Lung (tissue), 17 donors: ENCODE measurements at places on chromosomes 7 and 10. TPM values are rescaled to one million over a fixed set of nuclear protein-coding genes. Genes with fewer than 3 reads are reported as not detected.

The PEX1 gene
- 7.2 TPM for polyA plus RNA-seq

- no peaks in the 10 kb centered on the region for H3K4me1 ChIP-seq
- DNase-seq: no peak
- no peak overlapping the region for H3K4me3 ChIP-seq
- no peaks in the 10 kb centered on the region for H3K36me3 ChIP-seq
- H3K27ac ChIP-seq: no peak overlapping the region
- H3K27me3 ChIP-seq: no peaks in the 10 kb centered on the region
Observed at GRCh38 chr7:17429579-17429978, 131.1 kb downstream of the AHR start.

DNA sequence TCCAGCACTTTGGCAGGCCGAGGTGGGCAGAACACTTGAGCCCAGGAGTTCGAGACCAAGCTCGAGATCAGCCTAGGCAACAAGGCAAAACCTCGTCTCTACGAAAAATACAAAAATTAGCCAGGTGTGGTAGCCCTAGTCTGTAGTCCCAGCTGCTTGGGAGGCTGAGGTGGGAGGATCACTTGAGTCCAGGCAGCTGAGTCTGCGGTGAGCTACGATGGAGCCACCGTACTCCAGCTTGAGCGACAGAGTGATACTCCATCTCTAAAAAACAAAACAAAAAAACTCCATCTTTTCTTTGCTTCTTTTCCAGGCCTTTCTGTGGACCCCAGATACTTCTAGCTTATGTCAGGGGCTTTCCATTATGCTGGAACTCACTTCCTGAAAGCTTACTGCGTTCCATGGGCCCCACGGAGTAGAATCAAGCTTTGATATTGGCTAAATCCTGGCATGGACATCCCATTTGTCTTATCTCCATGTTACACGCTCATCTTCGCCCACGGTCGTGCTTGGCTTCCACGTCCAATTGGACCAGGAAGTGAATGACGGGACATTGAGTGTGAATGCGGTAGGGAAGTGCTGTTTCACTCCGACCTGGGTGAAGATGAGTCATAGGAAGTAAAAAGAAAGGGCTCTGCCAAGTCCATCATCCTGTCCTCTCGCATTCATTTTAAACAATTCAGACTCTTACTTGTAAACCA lies 45.7 kb downstream of the FAM171A1 start:
- H3K36me3 ChIP-seq: no peaks in the 10 kb centered on the region
- peak; percentile 77 for DNase-seq
- H3K4me3 ChIP-seq: no peak overlapping the region
- H3K4me1 ChIP-seq: peaks cover 2% of the 10 kb centered on the region
- no peaks in the 10 kb centered on the region for H3K27me3 ChIP-seq

DNA sequence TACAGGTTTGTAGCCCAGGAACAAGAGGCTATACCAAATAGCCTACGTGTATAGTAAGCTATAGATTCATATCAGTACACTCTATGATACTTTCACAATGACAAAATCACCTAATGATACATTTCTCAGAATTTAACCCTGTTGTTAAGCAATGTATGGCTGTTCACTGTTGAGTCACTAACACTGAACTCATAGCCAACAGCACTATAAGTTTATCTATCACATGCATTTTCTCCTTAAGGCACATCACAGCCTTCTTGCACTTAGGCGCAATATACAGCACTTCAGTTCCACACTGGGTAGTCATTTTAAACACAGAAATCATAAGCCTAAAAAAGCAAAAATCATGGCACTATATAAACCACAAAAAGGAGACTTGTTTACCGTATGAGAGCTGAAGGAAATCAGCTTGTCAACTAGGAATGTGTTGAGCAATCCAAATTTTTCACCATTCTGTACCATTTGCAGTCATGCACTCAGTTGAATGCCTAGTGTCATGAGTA lies 45.6 kb downstream of the ZNF438 start:
- H3K27ac ChIP-seq: no peak overlapping the region
- H3K4me3 ChIP-seq: no peak overlapping the region
- no peaks in the 10 kb centered on the region for H3K27me3 ChIP-seq
- peaks cover 12% of the 10 kb centered on the region for H3K4me1 ChIP-seq
- H3K36me3 ChIP-seq: peaks cover 4% of the 10 kb centered on the region

DNA sequence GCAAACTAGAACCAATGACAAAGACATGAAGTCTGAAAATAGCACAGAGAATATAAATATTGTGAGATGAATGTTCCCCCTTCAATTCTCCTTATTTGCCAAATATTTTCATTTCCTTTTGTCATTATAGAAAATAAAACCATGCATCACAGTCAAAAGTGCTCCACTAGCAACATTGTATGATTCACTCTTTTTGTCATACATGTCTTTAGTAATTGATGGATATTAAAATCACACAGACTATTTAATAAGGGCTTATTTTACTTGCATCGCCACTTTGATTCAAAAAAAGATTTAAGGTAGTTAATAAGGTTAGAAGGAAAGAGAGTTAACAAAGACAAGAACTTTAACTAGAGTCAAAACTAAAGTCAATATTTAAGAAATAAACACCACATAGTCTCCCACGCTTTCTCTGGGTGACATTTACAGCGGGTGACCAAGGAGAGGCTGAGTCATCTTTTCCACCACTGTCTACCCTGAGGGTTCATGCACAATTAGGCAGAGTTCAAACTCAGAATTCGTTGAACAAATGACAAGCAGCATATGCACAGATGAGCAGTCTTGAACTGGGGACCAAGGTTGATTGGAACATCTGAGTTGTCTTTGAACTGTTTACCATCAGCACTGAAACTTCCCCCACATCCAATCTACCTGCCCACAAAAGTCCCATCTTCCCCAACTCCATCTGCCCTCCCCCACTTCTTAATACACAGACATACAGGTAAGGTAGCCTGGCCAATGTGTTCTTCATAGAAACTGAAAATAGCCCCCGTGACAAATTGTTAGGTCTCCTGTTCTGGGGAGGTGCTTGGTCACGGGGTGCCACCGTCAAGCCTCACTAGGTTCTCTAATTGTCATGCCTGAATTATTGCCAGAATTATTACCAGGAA lies 42.5 kb downstream of the C7orf25 start:
- H3K4me1 ChIP-seq: no peaks in the 10 kb centered on the region
- H3K27ac ChIP-seq: no peak overlapping the region
- H3K27me3 ChIP-seq: no peaks in the 10 kb centered on the region
- H3K36me3 ChIP-seq: no peaks in the 10 kb centered on the region
- no peak for DNase-seq
- H3K4me3 ChIP-seq: no peak overlapping the region

DNA sequence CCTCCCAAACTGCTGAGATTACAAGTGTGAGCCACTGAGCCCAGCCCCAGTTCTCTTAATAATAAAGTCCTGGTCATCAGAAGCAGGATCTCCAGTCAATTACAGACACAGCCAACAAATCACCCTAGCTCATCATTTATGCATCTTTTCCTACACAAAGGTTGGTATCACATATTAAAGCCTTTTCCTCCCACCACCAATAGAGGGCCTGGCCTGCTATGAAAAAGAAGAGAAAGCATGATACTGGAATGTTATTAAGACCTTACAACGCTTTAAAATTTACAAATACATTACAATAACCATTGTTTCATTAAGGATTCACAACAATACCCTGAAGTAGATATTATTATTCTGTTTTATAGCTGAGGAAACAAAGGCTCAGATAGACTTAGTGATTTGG lies 25.9 kb downstream of the VAX1 start:
- no peaks in the 10 kb centered on the region for H3K27me3 ChIP-seq
- H3K4me1 ChIP-seq: no peaks in the 10 kb centered on the region
- H3K4me3 ChIP-seq: no peak overlapping the region

DNA sequence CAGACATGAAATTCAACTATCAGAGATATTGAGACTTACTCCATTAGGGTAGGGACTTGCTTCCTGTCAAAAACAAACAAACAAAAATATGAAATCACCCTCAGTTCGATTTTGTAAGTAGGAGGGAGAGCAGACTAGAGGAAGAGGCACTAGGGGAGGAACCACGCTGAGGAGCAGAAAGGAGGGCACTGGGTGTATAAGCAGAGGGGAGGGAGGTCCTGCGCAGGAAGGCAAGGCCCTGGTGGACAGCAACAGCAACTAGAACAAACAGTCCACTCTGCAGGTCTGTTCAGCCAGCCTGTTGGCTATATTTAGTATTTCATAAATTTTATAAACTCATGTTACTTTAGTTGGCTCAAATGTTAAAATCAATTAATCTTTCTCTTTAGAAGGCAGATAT lies 937.1 kb upstream of the C7orf33 start:
- no peaks in the 10 kb centered on the region for H3K27me3 ChIP-seq
- no peaks in the 10 kb centered on the region for H3K4me1 ChIP-seq
- no peak for DNase-seq
- H3K36me3 ChIP-seq: no peaks in the 10 kb centered on the region
- no peak overlapping the region for H3K27ac ChIP-seq

The NRP1 gene
- 18.5 TPM for polyA plus RNA-seq

DNA sequence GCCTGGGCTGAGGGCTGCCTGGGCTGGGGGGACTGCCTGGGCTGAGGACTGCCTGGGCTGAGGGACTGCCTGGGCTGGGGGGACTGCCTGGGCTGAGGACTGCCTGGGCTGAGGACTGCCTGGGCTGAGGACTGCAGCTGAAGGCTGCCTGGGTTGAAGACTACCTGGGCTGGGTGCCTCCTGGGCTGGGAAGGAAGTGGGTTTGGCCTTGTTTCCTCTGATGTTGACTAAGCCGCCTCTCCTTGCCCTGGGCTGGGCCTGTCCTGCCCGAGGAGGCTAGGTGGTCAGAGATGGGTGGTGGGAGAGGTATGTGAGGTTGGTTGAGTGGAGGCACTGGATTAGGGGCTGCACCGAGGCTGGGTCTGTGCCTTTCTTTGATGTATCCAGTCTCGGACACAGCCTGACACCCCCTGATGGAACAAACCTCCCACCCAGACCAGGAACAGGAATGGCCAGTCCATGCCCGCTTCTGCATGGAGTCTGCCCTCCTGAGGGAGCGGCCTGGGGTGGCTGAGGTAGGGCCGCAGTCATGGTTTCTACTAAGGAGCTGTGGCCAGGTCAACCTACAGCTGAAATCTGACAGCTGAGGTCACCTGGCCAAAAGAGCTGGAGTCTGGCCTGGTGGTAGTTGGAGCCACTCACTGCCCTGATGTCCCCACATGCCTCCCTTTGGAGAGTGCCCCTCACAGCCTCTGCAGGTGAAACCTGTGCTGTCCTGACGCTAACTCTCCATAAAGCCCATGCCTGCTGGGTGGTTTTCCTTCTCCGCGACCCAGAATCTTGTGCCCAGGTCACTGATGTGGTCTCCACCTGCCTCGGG lies 22.3 kb downstream of the SCART1 start:
- no peak overlapping the region for H3K4me3 ChIP-seq
- no peaks in the 10 kb centered on the region for H3K27me3 ChIP-seq
- H3K36me3 ChIP-seq: no peaks in the 10 kb centered on the region
- no peaks in the 10 kb centered on the region for H3K4me1 ChIP-seq

The ANKMY2 gene
- 6.0 TPM for polyA plus RNA-seq

DNA sequence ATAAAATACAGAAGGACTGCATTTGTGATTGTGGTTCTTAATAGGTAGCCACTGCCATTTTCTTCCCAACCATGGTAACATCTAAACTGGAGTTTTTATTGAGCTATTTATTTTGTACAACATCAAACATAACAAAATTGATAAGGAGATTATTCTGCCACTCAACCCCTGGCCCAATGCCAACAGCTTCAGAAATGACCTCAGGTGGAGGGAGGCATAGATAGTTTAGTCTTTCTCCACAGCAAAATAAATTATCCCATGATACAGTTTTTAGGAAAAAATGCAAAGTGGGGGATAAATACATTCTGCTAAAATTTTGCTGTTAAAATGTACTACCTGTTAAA lies 57.6 kb downstream of the LRRTM3 start:
- no peaks in the 10 kb centered on the region for H3K27me3 ChIP-seq
- no peaks in the 10 kb centered on the region for H3K36me3 ChIP-seq
- H3K4me3 ChIP-seq: no peak overlapping the region
- no peaks in the 10 kb centered on the region for H3K4me1 ChIP-seq
- H3K27ac ChIP-seq: no peak overlapping the region

DNA sequence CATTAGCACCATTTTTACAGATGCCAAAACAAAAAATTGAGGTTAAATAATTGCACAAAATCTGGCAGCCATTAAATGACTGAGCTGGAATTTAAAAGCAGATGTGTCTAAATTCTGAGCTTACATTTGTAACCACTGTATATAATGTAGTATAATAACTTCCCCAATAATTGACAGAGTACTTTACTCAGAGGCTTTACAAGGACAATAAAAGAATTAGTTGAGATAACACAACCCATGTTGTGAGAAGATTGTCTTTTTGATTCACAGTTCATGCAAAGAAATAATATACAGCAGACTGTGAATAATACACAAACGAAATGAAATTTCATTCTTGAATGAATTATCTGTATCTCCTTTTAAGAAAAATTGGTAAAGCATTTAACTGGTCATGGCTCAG lies 417.1 kb downstream of the AUTS2 start:
- no peak overlapping the region for H3K27ac ChIP-seq
- H3K4me1 ChIP-seq: no peaks in the 10 kb centered on the region
- H3K4me3 ChIP-seq: no peak overlapping the region
- no peaks in the 10 kb centered on the region for H3K36me3 ChIP-seq
- no peaks in the 10 kb centered on the region for H3K27me3 ChIP-seq
- no peak for DNase-seq

The FEZF1 gene
- not detected for polyA plus RNA-seq

- H3K27ac ChIP-seq: no peak overlapping the region
- no peaks in the 10 kb centered on the region for H3K27me3 ChIP-seq
- H3K4me3 ChIP-seq: no peak overlapping the region
Observed at GRCh38 chr7:97801108-97801507, 69.2 kb downstream of the TAC1 start.

- H3K27ac ChIP-seq: no peak overlapping the region
- H3K4me3 ChIP-seq: no peak overlapping the region
- H3K36me3 ChIP-seq: no peaks in the 10 kb centered on the region
- no peaks in the 10 kb centered on the region for H3K27me3 ChIP-seq
- H3K4me1 ChIP-seq: no peaks in the 10 kb centered on the region
- no peak for DNase-seq
Observed at GRCh38 chr7:76430211-76430610, 5.5 kb downstream of the ZP3 start.

DNA sequence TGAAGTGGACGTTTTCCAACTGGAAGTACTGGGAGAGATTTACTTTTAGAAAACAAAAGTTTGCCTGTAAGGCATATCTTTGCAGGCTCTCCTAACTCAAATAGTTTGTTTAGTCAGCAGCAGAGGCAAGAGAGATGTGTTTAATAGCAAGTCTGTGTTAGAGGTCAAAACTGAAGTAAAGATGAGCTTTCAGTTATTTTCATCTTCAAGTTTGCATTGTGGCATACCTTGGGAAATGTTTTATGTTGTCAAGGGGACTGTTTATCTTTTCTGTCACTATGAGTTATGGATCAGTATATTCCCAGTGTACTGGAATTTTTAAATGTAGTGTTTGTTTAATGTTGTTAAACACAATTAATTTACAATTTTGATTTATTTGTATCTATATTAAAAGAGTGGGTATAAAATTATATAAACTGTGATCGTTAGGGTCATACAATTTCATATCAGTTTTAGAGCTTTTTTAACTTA lies 169.7 kb upstream of the PPP1R3A start:
- peaks cover 3% of the 10 kb centered on the region for H3K4me1 ChIP-seq

GRCh38 chr10:1152386-1153250 lies 96.4 kb downstream of the WDR37 start:
- no peaks in the 10 kb centered on the region for H3K36me3 ChIP-seq
- no peaks in the 10 kb centered on the region for H3K27me3 ChIP-seq
- no peak overlapping the region for H3K4me3 ChIP-seq
- DNase-seq: no peak
- H3K4me1 ChIP-seq: peaks cover 8% of the 10 kb centered on the region
- no peak overlapping the region for H3K27ac ChIP-seq

GRCh38 chr10:83354456-83354855 lies 784.9 kb upstream of the GHITM start:
- no peaks in the 10 kb centered on the region for H3K36me3 ChIP-seq
- no peaks in the 10 kb centered on the region for H3K4me1 ChIP-seq
- H3K27me3 ChIP-seq: no peaks in the 10 kb centered on the region
- DNase-seq: no peak

- H3K36me3 ChIP-seq: no peaks in the 10 kb centered on the region
- DNase-seq: peak; percentile 72
- H3K27me3 ChIP-seq: no peaks in the 10 kb centered on the region
Observed at GRCh38 chr10:1278306-1278705, 222.1 kb downstream of the WDR37 start.

The BAMBI gene
- 3.9 TPM for polyA plus RNA-seq
